ENCODE measurements at places on chromosomes 12 and 14.

- DNase-seq = no peak
Measured at GRCh38 chr14:88910386-88910785, 85.9 kb downstream of the TTC8 start.

GRCh38 chr12:1330477-1330827 is 263.9 kb downstream of the FBXL14 start:
- DNase-seq = no peak

GRCh38 chr12:76422154-76422542 is 73.9 kb upstream of the BBS10 start:
- DNase-seq = no peak

DNA sequence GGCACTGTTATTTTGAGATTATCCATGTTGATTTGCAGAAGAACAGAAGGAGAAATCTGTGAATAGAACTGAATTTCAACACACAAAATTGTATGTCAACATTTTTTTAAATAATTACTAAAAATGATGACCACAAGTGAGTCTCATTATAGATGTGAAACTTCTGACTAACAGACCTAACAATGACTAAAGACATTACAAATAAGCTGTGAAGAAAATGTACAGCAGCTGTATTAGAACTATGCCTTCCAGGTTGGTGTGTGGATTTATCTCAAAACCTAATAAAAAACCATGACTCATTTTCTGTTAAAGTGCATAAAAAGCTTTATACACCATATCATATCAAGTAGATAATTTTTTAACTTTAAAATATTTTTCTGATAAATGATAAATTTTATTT is 22.5 kb upstream of the FOXG1 start:
- no peak for DNase-seq

DNA sequence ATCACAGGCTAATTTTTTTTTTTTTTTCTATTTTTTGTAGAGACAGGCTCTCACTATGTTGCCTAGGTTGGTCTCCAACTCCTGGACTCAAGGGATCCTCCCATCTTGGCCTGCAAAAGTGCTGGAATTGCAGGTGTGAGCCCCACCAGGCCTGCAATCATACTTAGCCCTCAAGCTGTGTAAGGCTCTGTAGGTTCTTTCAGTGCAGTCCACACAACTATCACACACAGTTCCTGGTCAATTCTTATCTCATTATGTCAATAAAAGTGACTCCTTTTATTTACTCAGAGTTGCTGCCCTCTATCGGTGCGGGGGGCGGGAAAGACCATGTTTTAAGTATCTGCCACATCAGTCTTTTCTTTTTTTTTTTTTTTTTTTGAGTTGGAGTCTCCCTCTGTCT is 29.0 kb downstream of the SLC2A3 start:
- no peak for DNase-seq

Measured in suprapubic skin (tissue), 4 donors.